Heart left ventricle (tissue), 16 donors: ENCODE measurements at places on chromosomes 3 and 15.

- DNase-seq, result no peak
Measured at GRCh38 chr3:151209654-151210053, 6.6 kb upstream of the GPR171 start.

GRCh38 chr15:69484837-69485236, 32.2 kb downstream of the RPLP1 start:
- no peak for DNase-seq

GRCh38 chr3:158935846-158936245, 134.0 kb downstream of the MFSD1 start:
- DNase-seq, result no peak

- no peak for DNase-seq
Measured at GRCh38 chr3:128787256-128788253, 61.6 kb downstream of the RAB7A start.

DNA sequence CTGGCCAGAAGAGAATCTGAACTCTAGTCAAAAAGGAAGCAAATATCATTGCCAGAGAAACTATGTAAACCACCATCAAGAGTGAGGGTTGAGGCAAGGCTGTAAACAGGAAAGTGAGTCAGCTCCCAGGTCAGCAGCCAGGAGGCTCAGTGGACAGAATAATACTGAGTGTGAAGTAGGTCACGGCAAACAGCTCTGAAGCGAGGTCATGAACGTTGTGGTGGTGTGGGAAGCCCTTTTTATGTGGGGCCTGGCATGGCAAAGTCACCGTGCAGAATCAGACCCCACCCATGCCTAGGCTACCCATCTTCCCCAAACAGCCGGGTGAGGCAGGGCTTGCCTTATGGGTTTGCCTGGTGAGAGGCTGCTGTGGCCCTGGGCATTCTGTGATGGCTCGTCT, 43.9 kb downstream of the THBS1 start:
- DNase-seq, result no peak

- DNase-seq, result no peak
Measured at GRCh38 chr3:101219842-101220560, 100.4 kb downstream of the IMPG2 start.

DNA sequence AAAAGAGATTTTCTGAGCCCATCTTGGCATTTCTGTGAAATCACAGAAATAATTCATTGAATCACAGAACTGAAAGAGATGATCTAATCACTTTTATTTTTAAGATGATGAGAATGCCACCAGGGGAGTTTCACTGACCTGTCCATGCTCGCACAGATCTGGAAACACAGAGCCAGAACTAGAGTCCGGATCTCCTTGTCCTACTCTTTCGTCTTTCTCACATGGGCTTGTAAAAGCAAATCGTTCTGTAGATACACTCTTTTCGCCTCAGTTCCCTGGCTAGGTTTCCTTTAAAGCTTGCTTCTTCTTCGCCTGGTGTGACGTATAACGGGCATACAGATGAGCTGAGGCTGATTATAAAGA, 122.5 kb upstream of the SPRED1 start:
- no peak for DNase-seq
